Anterior cingulate cortex (tissue), 58 donors: ENCODE measurements at places on chromosomes 7 and 10.

GRCh38 chr7:158252081-158252836 is 335.4 kb downstream of the PTPRN2 start:
- no peak for DNase-seq

DNA sequence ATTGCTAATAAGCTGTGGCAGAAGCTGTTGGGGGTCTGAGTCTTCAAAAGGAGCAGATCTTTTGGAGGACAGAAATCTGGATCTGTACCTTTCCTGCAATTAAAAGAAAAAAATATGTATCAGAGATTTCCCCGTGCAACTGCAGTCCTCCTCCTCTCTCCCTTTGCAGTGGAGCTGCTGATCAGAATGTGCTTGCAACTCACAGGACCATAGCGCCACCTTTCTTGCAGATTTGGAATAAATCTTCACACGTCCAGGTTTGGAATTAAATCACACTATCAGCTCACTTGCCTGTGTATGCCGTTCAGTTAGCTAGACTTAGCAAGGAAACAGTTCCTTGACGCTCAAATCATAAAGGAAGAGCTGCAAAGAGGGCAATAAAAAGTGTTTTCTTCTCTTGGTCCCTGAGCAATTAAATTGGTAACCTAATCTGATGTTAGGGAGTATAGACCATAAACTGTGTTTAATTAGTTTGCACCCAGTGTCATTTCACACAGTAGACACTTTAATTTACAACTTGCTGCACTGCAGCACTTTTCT is 77.4 kb downstream of the PON1 start:
- DNase-seq, result no peak

GRCh38 chr10:124743191-124744101 is 732 bp downstream of the FAM53B start:
- no peak for DNase-seq

DNA sequence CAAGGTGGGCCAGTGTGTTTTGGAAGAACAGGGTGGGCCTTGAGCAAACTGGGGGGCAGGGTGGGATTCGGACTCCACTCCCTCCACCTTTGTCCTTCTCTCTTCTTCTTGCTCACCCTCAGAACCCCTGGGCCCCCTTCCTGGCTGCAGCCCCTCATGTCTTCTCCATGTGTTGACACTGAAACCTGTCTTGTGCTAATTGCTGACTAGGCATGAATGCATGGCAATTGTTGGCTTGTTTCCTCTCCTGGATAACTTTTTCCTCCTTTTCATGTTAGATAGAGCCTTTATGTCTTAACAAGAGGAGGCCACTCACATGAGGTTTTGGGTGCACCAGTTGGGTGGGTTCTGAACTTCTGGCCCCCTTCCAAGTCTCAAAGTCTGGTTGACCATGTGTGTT is 181.6 kb upstream of the MKI67 start:
- no peak for DNase-seq

DNA sequence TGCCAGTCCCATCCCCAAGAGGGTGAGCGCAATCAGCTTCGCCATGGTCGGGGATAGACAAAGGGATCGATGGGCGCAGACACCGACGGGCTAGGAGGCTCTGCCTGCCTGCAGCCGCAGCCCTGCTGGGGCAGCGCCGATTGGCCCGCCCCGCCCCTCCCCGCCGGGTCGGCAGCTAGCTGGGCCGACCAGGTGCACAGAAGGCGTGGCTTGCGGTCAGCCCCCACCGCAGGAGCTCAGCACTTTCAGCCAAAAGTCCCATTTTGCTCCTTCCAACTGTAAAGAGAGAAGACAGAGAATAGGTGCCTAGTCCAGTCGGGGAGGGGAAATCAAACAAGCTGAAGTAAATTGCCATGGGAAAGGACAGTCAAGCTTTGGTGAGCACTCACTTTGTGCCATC is at the start of gene PON1:
TSS of gene PON1 (minus strand) at position 102 of the 400 bp plus-strand sequence. CDS start at position 45, 57 bp downstream.
- DNase-seq, result no peak

GRCh38 chr7:140364819-140365218 is 33.5 kb downstream of the SLC37A3 start:
- no peak for DNase-seq

GRCh38 chr10:73388228-73388627 is 25.6 kb downstream of the ANXA7 start:
- no peak for DNase-seq

DNA sequence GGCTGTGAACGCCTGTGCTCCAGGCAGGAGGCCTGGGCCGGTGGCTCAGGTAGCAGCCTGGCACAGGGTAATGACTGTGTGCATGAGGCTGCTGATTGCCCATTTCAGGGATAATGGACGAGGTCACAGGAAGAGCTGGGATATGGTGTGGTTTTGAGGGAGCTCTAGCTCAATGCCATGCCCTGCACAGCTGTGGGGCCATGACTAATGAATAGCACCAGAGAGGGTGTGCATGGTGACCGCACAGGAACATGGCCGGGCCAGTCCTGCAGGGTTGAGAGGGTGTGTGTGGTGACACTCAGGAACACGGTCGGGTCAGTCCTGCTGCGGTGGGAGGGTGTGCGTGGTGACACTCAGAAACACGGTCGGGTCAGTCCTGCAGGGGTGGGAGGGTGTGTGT is 21.8 kb downstream of the NKX6-2 start:
- DNase-seq, result no peak

DNA sequence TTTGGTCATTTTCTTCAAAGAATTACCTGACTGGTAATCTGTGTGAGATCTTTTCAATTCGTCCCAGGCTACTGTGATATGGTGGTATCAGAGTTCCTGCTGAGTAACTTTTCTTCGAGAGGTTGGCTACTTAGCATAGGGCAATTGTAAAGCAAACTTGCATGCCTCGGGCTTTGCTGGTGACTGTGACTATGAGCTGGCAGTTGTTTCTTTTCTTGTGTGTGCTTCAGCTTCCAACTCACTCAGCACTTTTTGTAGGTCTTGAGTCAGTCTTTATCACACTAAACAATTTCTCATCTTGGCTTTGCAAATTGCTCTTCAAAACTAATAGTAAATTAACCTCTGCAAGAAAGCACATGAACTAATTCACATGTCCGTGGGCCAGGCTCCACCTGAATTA is 44.3 kb downstream of the PRR15 start:
- DNase-seq, result no peak

- DNase-seq, result no peak
These were observed 1.9 kb upstream of the TMEM178B start for GRCh38 chr7:141071855-141072547.

DNA sequence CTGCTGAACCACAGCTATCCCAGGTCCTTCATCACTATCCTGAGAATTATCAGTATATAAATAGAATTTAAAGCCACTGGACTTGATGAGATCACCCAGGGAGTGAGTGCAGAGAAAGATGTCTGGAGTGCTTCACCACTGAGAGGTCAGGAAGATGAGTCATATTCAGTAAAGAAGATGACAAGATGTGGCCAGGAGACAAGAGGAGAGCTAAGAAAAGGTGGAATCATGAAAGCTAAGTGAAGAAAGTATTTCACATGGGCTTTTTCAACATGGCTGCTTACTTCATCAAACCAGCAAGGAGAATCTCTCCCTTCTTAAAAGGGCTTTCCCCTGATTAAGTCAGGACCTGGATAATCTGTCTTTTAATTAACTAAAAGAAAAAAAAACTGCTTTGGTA is 9.1 kb upstream of the PRKAR2B start:
- DNase-seq, result no peak

- DNase-seq, result no peak
These were observed 559 bp downstream of the VWC2 start for GRCh38 chr7:49773936-49774458.

DNA sequence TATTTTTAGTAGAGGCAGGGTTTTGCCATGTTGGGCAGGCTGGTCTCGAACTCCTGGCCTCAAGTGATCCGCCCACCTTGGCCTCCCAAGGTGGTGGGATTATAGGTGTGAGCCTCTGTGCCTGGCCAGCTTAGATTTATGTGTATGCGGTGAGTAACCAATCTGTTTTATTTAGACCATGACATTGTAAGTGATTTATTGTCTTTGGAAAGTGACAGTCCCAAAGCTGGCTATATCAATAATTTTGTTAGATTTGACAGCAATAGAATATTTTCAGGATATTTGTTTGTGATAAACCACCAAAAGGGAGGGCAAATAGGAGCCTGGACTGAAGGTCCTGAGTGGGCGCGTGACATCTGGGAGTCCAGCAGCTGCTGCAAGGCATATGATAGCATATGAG is 75.7 kb downstream of the XRCC2 start:
- no peak for DNase-seq

- DNase-seq, result no peak
These were observed 65.0 kb downstream of the DNAJC12 start for GRCh38 chr10:67772894-67773511.

GRCh38 chr7:421136-421991 is 98.3 kb downstream of the PDGFA start:
- no peak for DNase-seq

DNA sequence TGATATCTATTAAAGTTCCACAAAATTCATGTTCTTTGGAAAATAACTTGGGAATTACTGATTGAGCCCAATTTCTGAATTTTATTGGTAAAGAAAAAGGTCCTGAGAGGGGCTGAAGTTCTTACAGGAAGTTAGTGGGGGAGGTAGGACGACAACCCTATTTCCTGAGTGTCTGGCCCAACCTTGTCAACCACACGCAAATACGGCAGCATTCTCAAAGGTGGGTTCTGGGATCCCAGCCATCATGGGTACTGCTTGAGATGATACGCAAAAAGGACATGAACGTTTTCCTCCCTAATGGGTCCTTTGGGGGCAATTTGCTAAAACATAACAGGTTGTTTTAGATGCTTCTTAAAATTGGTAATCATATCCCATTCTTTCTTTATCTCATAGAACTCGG is 2.7 kb upstream of the PDCD4 start:
- DNase-seq, result no peak

GRCh38 chr10:122466951-122467381 is 5.6 kb downstream of the HTRA1 start:
- no peak for DNase-seq

GRCh38 chr10:43594944-43595589 is 11.2 kb upstream of the ZNF485 start:
- DNase-seq, result no peak

- peak; percentile 76 for DNase-seq
These were observed 204.1 kb downstream of the TRIL start for GRCh38 chr7:28754027-28754426.

DNA sequence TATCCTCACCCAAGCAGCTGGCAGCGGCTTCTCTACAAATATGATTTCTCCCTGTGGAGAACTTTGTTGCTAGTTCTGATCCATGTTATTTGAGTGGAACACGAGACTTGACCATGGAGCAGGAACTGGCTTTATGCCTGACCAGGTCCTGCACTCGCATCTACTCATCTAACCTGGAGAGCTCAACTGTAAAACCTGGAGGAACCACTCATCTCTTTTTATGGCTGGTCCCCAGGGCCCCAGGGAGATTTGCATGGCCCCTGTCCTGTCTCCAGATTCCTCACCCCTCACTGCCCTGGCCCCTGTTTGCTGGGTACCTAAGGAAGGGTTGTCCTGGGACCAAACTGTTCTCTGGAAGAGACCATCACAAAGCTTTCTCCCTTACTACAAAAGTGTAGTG is 16.0 kb downstream of the TCAF1 start:
- DNase-seq, result no peak

DNA sequence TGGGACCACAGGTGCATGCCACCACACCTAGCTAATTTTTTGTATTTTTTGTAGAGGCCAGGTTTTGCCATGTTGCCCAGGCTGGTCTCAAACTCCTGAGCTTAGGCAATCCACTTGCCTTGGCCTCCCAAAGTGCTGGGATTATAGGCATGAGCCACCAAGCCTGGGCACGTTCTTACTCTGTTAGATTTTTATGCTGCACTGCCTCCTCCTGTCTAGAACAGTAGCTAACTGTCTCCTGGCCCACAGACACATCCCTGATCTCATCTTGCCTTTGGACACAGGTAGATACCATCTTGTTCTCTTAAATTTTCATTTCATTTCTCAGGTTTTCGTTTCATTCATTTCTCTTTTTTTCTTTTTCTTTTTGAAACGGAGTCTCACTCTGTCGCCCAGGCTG is 41.1 kb downstream of the BLVRA start:
- no peak for DNase-seq
